ENCODE measurements at places on chromosomes 6 and 20.
A peak's percentile ranks its signal among the peaks of the same experiment; 100 is the strongest.

DNA sequence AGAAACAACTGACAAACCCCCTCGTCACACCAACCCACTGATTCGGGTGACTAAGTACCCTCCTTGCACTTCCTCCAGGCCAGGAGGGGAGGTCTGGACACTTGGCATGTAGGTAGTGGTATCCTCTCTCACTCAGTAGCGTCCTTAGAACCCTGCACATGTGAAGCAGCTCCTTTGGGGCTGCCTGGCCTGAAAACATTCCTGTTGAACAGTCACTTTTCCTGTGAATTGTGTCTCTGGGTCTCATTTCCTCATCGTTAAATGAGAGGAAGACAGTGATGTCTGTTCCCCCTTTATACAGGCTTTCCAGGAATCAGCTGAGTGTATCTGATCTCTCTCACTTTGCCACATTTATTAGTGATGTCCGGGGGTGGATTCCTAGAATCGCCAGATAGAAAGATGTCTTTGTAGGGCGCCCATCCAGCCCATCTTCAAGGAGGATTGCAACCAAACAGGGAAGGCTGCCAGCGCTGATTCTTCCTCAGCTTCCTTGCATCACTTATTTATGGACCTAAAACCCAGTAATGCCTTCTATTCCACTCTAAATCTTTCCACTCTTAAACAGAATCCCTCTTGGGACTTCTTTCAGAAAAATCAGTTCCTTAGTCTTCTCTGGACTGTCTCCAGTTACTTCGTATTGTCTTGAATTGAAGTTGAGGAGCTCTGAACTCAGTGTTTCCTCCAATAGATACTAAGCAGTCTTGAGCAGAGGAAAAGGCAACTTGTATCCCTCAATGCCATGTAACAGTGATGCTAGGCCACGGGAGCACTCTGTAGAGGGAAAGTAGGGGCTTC, 9.4 kb upstream of the POPDC3 start:
- DNase-seq: peak; percentile 63

DNA sequence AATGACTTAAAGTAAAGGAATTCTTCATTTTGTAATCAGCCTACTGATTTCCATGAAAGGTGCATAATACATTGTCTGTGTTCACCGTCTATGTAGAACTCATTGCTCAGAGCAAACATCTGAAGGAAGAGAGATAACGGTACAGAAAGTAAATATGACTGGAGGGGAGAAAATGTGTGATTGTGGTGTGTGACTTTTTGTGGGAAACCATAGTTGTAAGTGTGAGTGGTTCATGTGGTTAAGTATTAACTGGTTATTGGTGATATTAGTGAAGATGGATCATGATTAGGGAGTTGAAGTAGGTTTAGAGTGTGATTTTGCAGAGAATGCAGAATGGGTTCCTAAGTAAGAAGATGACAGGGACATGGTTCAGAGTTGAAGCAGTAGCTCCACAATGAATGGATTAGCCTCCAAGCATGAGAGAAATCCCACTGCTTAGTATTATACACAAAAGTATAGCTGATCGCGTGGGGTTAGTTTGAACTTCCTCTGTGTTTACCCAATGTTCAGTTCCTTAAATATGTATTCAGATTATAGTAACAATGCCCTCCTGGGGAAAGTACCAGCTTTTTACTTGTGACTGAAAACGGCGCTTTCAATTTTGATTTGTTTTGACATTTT, 368.9 kb downstream of the UTRN start:
- no peak for DNase-seq

DNA sequence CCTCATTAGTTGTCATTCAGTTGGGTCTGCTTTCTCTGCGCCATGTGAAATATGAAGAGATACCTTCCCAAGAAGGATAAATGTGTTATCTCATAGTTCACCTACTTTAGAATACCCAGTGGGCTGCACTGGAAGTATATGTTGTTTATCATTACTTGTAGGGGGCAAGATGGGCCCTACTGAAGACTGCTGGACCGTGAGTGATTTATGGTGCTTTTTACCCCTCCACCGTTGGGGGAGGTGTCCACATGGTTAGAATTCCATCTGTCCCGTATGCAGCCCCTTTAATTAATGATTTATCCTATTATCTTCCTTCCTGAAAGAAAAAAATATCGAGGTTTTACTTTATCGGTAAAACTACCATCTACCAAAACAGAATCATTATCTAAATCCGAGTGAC, 97.0 kb downstream of the TSHZ2 start:
- DNase-seq: no peak

DNA sequence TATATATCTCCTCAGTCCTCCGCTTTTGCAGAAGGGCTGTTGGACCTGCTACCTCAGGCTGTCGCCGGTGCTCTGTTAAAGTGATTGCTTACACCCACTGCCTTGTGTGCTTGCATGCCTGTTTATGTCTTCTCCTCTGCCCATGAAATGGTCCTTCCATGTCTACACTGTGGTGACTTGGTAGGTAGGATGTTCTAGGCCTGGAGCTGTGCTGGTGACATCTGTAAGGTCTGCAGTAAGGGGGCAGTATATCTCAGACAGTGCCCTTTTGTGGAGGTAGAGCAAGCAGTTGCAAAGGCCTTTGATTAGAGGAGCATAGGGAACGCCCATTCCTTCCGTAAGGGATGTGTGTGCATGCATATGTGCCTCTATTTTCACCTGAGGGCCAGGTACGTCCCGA, 40.3 kb downstream of the VAPB start:
- no peak for DNase-seq

GRCh38 chr6:160417146-160417545, 69.0 kb downstream of the SLC22A3 start:
- no peak for DNase-seq

DNA sequence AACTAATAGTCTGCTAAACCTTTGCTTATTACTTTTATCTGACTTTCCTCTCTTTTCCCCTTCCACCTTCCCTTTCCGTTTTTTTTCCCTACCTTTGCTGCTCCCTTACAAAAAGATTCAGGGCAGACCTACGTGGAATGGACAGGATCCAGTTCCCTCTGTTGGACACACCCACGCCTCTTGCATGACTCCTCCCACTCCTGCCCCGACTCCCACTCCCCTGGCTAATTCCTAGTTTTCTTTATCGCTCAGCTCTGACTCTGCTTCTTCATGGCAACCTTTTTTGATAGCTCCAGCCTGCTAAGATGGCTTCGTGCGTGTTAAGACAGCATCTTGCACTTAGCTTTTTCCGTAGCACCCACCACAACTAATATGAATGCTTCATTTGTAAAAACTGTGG, 715.6 kb upstream of the NRSN1 start:
- no peak for DNase-seq

DNA sequence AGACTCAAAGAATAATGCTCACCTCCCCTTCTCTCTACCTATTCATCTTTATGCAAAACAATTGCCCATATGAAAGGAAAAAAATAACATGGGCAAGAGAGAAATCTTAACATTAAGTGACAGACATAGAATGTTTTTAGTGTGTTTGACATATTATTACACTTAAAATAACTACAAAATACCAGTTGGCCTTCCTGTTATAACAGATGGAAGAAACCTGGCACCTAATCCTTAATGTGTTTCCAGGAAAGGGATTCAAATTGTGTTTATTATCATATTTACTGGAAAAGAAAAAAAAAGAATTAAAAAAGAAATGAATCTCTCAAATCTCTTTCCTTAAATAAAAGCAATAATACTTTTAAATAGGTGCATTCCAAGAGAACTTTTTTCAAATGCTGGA, 158.6 kb downstream of the LAMP5 start:
- no peak for DNase-seq

- no peak for DNase-seq
These were observed 163.4 kb upstream of the SIM1 start for GRCh38 chr6:100627911-100628758.

- DNase-seq: no peak
These were observed 57.7 kb downstream of the PPP1R16B start for GRCh38 chr20:38863024-38863851.

DNA sequence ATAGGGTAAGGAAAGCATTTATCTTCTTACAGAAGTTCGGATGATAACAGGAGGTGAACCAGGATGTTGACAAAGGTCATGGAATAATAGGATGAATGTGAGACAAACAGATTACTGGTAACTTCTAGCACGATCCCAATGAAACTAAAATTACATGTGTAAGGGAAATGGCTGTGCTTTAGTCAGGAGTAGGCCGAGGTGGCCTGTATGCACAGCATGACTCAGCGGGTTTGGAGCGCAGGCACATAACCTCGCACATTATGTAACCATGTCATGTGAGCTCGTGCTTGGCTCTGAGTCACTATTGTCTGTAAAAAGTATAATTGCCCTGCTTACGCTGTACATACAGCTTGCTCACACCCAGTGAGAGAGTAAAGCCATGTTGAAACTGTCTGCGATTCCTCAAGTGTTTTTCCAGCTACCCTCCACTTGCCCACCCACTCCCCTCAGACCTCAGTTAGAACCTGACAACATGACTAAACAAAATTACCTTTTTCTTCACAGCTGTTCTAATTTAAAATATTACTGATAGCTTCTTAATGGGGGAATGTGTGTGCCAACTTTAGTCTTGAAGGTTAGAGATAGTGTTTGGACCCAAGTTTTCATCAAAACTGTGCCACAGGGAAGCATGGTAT, 8.2 kb downstream of the CYB5R4 start:
- no peak for DNase-seq

DNA sequence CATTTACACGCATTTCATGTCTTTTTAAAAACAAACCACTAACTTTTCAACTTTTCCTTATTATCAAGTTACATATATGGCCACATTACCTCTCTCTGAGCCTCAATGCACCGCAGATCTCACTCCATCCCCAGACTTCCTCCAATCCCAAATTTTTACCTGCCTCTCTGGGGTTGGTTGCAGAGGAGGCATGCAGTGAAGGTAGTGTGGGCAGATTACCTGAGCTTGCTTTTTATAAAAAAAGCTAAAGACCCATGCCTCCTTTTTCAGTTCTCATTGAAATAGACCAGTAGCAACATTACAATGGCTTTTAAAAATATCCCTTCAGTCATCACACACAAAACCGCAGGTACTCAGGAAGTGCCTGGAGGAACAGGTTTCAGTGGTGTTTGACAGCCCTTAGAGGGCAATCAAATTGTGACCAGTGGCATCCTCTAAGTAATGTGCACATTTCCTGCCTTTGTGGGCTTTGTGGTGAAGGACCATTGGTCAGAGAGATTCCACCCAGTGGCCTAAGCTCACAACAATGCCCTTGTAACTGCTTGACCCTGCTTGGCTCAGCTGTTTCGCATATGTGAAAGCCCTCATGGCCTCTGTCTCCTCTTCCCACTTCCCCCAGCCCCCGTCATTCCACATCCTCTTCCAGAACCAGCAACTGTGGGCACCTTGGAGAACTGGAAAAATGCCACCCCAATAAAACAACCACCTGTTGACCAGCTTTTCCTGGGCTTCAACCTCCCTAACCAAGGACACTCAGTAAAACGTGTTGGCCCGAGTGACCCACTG, 30.2 kb upstream of the IL17A start:
- DNase-seq: peak; percentile 79

DNA sequence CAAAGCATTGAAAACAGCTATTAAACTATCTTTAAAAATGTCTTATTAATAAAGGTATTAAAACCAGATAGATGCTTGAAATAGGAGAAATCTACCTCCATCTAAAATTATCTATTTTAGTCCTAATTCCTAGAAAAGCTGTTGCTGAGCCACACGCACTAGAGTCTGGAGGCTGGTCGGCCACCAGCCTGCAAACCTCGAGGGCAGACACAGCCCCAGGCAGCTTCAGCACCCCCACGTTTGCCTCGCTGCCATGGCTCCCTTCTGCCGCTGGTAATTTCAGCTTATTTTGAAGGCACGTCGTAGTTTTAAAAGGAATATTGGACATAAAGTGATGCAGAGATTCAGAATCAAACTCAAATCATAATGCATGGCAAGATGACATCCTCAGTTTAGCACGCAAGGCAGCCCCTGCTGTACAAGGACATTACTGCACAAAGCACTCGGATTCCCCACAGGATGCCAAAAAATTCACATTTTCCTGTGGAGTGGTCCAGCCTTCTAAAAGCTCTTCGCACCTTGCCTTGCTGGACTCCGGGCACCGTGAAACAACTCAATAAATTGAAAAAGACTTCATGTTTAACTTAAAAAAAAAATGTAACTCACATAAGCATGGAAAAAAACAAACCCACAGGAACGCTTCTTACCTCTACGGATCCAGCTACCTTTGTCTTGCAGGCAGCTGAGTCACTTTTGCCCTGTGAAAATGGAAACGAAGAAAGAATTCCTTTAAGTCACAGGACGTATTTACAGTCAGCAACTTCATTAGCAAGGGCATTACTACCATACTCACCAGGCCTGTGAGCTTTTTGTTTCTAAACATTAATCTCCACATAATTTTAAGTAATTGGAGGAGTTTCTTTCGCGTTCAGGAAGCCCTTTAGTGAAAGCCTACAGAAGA, 143.4 kb upstream of the RPS6KA2 start:
- no peak for DNase-seq

Measured in kidney capillary endothelial cell (primary cell).